T-helper 17 cell (primary cell): ENCODE measurements at places on chromosomes 12 and 14. TPM values are rescaled to one million over a fixed set of nuclear protein-coding genes. Genes with fewer than 3 reads are reported as not detected.
A peak's percentile ranks its signal among the peaks of the same experiment; 100 is the strongest.

DNA sequence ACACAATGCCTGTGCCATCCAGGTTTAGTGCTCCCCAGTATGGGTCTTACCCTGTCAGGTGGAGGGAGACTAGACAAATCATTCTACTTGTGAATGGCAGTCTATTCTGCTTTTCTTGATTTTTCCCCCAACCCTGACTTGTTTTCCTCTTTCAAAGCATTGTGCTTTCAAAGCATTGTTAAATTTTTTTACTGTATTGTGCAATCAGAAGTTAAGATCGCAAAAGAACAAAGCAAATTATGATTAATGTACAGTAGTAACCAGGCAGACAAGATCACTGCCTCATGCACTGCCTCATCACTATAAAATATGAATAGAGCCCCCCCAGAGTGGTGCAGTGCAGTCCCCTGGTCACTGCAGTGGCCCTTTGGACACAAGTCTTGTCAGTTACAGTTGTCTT, 14.1 kb downstream of the GABARAPL1 start:
- H3K4me1 ChIP-seq: peaks cover 8% of the 10 kb centered on the region
- no peak overlapping the region for H3K4me3 ChIP-seq
- DNase-seq: no peak
- H3K36me3 ChIP-seq: peaks cover 3% of the 10 kb centered on the region

DNA sequence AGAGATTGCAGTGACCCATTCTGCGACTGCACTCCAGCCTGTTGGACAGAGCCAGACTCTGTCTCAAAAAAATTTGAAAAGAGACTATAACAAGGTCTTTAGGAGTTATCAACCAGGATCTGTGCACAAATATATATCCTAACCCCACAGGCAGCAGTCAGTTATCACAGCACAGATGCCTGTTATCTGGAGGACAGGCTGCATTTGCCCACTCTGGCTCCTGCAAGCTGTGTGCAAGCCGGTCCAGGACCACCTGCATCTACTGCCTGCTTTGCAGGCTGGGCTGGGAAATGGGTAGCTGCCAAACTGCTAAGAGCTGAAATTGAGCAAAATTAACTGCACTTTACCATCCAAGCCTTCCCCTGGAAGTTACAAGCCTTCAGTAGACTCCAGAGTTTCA, 21.4 kb upstream of the RCOR1 start:
- DNase-seq: no peak
- H3K36me3 ChIP-seq: no peaks in the 10 kb centered on the region
- H3K4me3 ChIP-seq: no peak overlapping the region
- H3K27me3 ChIP-seq: peaks cover 6% of the 10 kb centered on the region
- peaks cover 10% of the 10 kb centered on the region for H3K4me1 ChIP-seq

- H3K36me3 ChIP-seq: peaks cover 18% of the 10 kb centered on the region
- H3K4me3 ChIP-seq: no peak overlapping the region
- peaks cover 6% of the 10 kb centered on the region for H3K4me1 ChIP-seq
- no peak overlapping the region for H3K27ac ChIP-seq
Observed at GRCh38 chr14:100362311-100362927, 39.3 kb downstream of the SLC25A47 start.

DNA sequence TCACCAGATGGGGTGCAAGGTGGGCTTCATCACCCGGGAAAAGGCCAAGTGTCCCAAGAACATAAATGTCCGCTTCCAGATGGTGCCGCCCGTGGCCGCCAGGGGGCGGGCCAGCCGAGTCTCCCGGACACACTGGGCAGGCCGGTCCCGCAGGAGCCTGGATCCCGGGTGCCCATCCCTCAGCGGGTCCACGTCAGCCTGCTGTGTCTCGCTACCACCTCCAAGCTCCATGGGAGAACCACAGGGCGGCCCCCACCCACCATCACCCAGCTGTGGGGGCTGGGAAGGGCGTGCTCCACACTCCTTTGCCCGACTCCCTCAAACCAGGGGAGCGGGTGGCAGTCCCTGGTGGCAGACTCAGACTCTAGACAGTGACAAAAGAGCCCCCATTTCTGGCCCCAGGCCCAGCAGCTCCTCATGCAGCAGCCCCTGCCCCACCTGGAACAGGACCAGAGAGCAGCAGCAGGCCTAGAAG, 22.0 kb upstream of the NUDT14 start:
- no peak overlapping the region for H3K4me3 ChIP-seq
- H3K4me1 ChIP-seq: peaks cover 7% of the 10 kb centered on the region
- peak; percentile 46 for DNase-seq

- peaks cover 5% of the 10 kb centered on the region for H3K36me3 ChIP-seq
- H3K27ac ChIP-seq: peak within 1 kb of the TSS; percentile 100
- no peak for DNase-seq
- H3K27me3 ChIP-seq: no peaks in the 10 kb centered on the region
Observed at GRCh38 chr12:54419088-54419887, at the start of gene ITGA5. ITGA5 (minus strand) TSS chr12:54419266; CDS start chr12:54419198, 68 bp downstream.

DNA sequence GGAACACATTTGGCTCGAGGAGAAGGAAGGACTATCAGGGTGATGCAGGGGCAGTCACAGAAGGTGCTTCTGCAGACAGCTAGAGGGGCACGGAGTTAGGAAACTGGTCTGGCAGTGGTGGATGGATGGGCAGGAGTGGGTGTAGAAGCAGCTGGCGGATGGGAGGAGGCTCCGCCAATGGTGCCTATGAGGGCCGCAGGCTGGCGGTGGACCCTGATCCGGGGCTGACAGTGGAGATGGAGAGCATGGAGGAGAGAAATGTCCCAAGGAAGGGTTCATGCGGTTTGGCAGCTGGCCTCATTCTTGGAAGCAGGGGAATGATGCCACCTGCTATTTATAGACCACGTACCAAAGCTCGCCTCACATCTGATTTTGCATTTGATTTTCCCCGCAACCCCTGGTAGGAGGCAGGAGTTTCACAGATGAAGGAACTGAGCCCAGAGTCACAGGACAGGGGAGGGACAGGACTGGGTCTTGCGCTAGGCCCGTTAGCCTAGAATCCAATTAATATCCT, 237.1 kb downstream of the FOXN3 start:
- peaks cover 12% of the 10 kb centered on the region for H3K36me3 ChIP-seq
- no peaks in the 10 kb centered on the region for H3K27me3 ChIP-seq
- no peak overlapping the region for H3K27ac ChIP-seq
- no peak overlapping the region for H3K4me3 ChIP-seq

GRCh38 chr12:68263366-68263765, 10.0 kb upstream of the IL22 start:
- no peak overlapping the region for H3K4me3 ChIP-seq
- no peak overlapping the region for H3K27ac ChIP-seq
- H3K27me3 ChIP-seq: no peaks in the 10 kb centered on the region
- DNase-seq: no peak
- no peaks in the 10 kb centered on the region for H3K36me3 ChIP-seq

- H3K36me3 ChIP-seq: peaks cover 2% of the 10 kb centered on the region
- H3K27ac ChIP-seq: no peak overlapping the region
- H3K27me3 ChIP-seq: peaks cover 14% of the 10 kb centered on the region
- no peak for DNase-seq
- H3K4me3 ChIP-seq: no peak overlapping the region
Observed at GRCh38 chr12:67019070-67019469, 250.1 kb upstream of the CAND1 start.

DNA sequence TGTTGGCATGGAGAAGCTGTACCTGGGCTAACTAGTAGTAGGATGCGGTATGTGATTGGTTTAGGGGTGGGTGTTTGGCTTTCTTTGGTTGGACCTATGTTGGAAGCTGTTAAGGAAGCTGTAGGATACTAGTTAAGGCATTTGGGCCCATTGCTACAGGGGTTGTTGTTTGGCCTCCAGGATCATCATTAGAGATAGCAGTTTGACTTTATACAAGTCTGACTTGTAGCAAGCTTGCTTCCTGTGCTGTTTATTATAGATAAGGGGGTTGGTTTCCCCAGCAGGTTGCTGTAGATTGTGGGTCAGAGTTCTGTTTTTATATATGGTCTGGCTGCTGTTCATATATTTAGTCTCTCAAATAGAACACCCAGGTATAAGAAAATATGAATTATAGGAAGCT, 1.4 kb upstream of the PRIM1 start:
- H3K4me3 ChIP-seq: peak overlapping the region; percentile 64
- peaks cover 28% of the 10 kb centered on the region for H3K4me1 ChIP-seq
- no peak overlapping the region for H3K27ac ChIP-seq
- peaks cover 6% of the 10 kb centered on the region for H3K36me3 ChIP-seq
- no peaks in the 10 kb centered on the region for H3K27me3 ChIP-seq

GRCh38 chr12:25377469-25378177, 126.9 kb upstream of the KRAS start:
- peaks cover 23% of the 10 kb centered on the region for H3K4me1 ChIP-seq
- H3K36me3 ChIP-seq: peaks cover 8% of the 10 kb centered on the region
- H3K27ac ChIP-seq: peak overlapping the region; percentile 84
- H3K4me3 ChIP-seq: peak overlapping the region; percentile 33
- no peak for DNase-seq

- peaks cover 13% of the 10 kb centered on the region for H3K4me1 ChIP-seq
- no peak for DNase-seq
- H3K4me3 ChIP-seq: no peak overlapping the region
- no peak overlapping the region for H3K27ac ChIP-seq
- no peaks in the 10 kb centered on the region for H3K36me3 ChIP-seq
Observed at GRCh38 chr14:105311838-105312237, 2.7 kb upstream of the PACS2 start.

DNA sequence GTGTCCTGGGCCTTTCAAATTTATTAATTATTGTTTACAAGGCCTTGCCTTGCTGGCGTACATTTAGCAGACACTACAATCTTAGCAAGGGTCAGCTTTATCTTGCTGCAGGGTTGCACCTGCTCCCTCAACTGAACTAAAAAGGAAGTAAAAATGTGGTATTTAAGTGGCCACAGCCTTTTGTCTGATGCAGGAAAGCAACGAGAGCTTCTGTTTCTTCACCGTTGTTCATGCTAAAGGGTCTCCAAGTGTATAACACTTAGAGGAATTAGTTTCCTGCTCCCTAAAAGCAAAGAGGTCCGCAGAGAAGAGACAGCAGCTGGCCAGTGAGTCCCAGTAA, 62.8 kb upstream of the EGLN3 start:
- H3K4me3 ChIP-seq: peak overlapping the region; percentile 36
- peaks cover 5% of the 10 kb centered on the region for H3K36me3 ChIP-seq
- H3K27ac ChIP-seq: no peak overlapping the region
- no peak for DNase-seq
- peaks cover 13% of the 10 kb centered on the region for H3K4me1 ChIP-seq

DNA sequence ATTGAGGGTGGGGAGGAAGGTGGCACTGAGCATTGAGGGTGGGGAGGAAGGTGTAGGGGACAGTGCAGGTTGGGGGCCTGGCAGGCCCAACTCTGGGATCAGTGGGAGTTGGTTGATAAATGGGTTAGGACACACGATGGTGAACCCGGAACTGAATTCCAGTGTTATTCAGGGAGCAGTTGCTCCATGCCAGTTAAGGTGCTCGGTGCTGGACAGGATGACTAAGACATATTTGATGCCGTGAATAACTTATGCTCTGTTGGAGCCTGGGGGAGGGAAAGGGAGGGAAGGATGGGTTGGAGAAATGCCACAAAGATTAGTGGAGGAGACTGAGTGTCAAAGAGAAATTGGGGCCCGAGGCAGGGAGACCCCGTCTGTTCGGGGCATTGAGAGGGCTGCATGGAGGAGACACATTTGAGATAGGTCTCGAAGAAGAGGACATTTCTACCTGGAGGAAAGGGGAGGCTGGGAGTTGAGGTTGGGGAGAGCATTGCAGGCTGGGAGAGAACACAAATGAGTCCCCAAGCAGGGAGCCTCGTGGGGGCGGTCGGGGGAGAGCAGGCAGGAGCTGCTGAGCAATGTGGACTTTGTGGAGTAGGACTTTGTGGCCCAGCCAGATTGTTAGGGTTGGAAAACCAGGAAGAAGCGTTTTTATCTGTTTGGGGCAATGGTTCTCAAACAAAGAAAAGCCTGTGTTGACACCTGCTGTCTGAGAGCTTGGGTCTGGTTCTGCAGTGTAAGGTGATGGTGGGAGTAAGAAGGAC, 65.3 kb downstream of the IQSEC3 start:
- H3K36me3 ChIP-seq: peaks cover 2% of the 10 kb centered on the region
- no peak for DNase-seq
- no peaks in the 10 kb centered on the region for H3K4me1 ChIP-seq
- no peak overlapping the region for H3K4me3 ChIP-seq
- peaks cover 82% of the 10 kb centered on the region for H3K27me3 ChIP-seq

DNA sequence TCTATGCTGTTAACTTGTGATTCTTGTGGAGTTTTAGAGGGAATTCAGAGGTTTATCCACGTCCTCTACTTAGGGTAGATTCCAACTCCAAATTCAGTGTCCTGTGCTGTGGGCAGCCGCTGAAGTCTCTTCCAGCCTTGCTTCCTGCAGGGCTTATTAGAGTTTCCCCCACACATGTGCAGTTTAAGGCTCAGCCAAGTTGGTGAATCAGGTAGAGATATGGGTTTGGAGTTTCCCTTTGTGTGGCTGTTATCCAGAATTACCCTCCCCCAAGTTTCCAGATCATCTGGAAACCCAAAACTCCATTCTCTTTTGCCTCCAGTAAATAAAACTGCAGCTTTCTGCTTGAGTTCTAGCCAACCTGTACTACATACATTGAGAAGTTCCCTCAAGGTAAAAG, 853.7 kb downstream of the GALC start:
- no peak overlapping the region for H3K4me3 ChIP-seq
- H3K27me3 ChIP-seq: no peaks in the 10 kb centered on the region
- no peaks in the 10 kb centered on the region for H3K4me1 ChIP-seq
- no peak for DNase-seq
- no peak overlapping the region for H3K27ac ChIP-seq
- no peaks in the 10 kb centered on the region for H3K36me3 ChIP-seq

- peaks cover 8% of the 10 kb centered on the region for H3K4me1 ChIP-seq
- no peak overlapping the region for H3K27ac ChIP-seq
- no peaks in the 10 kb centered on the region for H3K36me3 ChIP-seq
- DNase-seq: no peak
- no peak overlapping the region for H3K4me3 ChIP-seq
Observed at GRCh38 chr12:62643486-62643885, 176.9 kb downstream of the MON2 start.

- H3K36me3 ChIP-seq: peaks cover 12% of the 10 kb centered on the region
- peaks cover 2% of the 10 kb centered on the region for H3K4me1 ChIP-seq
- no peak for DNase-seq
- H3K27me3 ChIP-seq: no peaks in the 10 kb centered on the region
- H3K4me3 ChIP-seq: no peak overlapping the region
Observed at GRCh38 chr12:88111074-88111652, 30.7 kb downstream of the CEP290 start.

The TMEM119 gene
- 3.9 TPM for total RNA-seq

The MORN3 gene
- 9.5 TPM for total RNA-seq

The ZBTB25 gene
- total RNA-seq: 63.1 TPM

The CACNA2D4 gene
- total RNA-seq: 25.2 TPM

The NDUFB1 gene
- total RNA-seq: 53.8 TPM

The NEUROD4 gene
- not detected for total RNA-seq

The ANKRD33 gene
- not detected for total RNA-seq

The TAS2R9 gene
- total RNA-seq: not detected

The TEAD4 gene
- total RNA-seq: not detected
